Stimulated activated CD8-positive, alpha-beta memory T cell treated with anti-CD3 and anti-CD28 coated beads, Interleukin-4, amount 100 ng/mL, for 24 hours (primary cell): ENCODE measurements at places on chromosomes 6 and 20.

DNA sequence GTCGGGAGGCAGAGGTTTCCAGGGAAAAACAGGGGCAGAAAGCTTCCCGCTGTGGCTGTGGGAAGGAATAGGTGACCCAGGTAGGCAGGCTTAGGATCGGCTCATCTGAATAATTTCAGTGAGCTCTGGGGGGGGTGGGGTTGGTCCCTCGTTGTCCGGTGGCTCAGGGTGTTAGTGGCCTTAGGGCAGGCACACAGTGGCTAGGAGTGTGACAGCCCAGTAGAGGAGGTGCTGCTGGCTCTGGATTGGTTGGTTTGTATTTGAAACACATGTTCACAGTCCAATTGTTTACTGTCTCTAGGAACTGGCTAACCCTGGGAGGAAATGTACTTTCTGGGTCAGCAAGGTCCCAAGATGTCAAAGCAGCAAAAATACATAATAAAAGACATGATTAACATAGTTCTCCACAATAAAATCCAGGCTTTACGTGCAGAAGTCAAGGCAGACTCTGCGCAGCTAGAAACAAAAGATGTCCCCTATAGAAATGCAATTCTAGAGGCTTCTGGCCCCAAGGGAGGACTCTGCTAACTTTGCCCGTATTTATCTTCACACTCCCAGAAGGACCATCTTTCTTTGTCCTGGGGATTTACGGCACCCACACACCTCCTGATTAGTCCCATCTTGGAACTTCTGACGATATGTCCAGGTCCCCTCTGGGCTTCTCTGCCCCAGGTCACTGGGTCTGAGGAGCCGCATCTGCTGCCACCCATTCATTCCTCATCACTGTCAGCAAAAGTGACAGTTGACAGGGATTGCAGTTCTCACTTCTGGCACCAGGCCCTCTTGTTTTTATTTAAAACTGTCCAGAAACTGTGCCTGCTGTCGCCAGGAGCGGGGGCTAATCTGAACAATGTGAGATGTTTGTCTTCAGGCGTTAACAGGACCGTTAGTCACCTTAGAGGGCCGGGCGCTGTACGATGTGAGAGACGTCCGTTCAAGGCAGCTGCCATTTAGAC, 18.7 kb downstream of the MOCS3 start:
- no peak for DNase-seq

GRCh38 chr6:101645770-101646169, 252.3 kb downstream of the GRIK2 start:
- DNase-seq = no peak

DNA sequence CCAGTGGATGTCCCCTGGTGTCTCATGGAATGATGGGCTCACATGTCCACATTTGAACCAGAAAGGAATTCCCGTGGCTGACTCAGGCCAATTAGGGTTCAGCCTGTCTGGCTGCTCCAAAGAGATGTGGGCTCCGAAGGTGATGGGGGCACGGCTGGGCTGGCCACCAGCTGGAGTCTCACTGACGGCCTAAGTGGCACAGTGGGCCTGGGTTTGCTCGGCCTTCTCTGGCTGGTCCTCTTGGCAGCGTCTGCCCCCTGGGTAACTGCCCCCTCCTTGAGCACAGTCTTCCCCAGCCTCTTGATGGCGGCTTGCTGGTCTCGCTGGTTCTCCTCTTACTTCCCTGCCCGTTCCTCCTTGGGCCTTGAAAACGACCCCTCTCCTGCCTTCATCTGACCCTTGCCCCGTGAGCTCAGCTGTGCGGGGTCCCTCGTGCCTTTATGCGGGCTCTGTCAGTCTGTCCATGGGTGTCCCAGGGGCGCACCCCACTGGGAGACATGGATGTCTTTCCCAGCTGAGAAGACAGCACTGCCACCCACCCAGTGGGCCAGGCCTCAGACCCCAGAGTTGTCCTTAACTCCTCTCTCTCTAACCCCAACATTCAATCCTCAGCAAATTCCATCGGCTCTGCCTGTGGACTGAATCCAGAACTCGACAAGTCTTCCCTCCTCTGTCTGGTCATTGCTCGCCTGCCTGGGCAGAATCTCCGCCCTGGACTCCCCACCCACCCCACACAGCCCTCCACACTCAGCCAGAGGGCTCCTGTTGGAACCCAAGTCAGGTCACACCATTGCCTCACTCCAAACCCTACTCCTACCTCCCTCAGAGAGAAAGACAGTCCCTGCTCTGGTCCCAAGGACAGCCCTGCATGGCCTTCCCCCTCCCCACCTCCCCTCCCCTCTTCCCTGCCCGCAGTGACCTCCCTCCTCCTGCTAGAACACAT, 78.7 kb downstream of the CEBPB start:
- DNase-seq = no peak

- no peak for DNase-seq
Measured at GRCh38 chr6:156396068-156396771, 381.0 kb upstream of the ARID1B start.

- DNase-seq = no peak
Measured at GRCh38 chr6:168662301-168662936, 221.4 kb downstream of the SMOC2 start.

GRCh38 chr20:8815208-8815607, 253.7 kb upstream of the PLCB4 start:
- no peak for DNase-seq

DNA sequence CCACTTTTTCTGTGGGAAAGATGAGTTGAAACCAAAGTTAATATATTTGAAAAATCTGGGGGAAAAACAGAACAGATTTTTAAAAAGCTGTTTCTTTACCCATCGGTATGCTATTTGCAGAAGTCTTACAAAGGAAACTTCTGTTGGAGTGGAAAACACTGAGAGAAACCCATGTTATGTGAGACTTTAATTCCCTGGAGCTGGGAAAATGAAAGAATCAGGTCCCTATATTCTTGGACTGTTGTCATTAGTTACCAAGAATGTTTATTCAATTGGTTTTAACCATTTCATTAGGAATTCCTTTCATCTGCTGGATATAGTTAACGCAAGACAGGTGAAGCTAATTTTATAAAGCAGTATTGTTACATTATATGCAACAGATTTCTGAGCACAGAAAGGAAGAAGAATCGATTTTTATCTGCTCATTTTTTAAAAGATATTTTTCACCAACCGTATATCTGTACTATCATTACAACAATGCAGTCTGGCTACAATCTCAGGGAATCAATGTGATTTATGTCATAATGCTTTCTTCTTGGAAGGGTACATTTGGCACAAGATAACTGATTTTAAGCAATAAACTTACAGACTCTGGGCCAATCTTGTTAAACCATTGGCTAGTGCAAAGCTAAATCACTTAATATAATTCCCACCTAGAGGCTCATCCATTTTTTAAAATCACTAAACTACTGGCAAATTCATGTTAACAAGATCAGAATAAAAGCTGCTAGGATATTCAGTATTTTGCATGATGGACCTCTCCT, 170.0 kb downstream of the MOXD1 start:
- DNase-seq = no peak

DNA sequence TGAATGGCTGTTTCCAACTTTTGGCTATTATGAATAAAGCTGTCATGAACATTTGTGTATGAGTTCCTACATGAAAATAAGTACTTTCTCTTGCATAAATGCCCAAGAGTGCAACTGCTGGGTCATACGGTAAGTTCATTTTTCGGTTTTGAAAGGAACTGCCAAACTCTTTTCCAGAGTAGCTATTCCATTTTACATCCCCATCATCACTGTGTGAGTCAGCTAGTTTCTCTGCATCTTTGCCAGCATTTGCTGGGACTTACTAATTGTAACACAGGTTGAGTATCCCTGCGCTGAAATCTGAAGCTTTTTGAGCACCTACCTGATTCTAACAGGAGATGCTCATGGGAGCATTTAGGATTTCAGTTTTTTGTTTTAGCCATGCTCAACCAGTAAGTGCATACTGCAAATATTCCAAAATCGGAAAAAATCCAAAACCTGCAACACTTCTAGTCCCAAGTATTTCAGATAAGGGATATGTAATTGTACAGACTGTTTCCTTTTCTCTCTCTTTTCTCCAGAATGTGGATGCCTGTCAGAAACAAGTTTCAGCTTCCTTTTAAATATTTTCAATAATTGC, 118.4 kb downstream of the DTNBP1 start:
- DNase-seq = no peak

- DNase-seq = no peak
Measured at GRCh38 chr20:640674-641515, 12.1 kb downstream of the SRXN1 start.

DNA sequence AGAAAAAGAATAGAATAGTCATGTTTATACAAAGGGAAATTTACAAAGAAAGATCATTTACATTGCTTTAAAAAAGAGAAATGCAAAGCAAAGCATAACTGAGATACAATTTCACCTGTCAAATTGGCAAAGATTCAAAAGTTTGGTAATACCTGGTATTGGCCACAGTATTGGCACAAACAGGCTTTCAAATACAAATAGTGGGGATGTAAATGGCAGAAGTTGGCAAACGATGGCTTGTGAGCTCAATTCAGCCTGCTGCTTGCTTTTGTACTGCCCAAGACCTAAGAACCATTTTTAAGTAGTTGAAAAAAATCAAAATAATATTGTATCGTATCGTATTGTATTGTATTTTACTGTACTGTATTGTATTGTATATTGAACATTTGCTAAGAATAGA, 194.5 kb upstream of the JAG1 start:
- no peak for DNase-seq

- no peak for DNase-seq
Measured at GRCh38 chr20:60087563-60088105, 129.4 kb downstream of the CDH26 start.

DNA sequence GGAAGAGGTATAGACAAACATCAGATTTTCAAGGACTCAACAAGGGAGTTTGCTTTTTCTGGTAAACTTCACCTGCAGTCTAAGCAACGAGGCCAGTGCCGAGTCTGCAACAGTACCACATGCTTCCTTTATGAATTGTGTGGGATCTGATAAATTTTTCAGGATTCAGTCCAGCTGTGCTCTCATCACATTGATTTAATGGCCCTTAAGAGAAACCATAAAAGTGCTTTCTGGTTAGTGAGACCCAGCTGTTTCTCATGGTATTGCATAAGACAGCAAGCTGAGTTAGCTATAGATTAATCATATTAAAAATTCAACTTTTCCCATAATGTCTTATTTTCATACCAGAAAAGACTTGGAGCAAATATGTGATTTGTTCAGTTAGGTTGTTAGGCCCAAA, 291.4 kb downstream of the CENPW start:
- DNase-seq = no peak

GRCh38 chr6:93731306-93731705, 311.9 kb upstream of the EPHA7 start:
- DNase-seq = no peak

GRCh38 chr6:134632024-134632423, 314.1 kb upstream of the SGK1 start:
- no peak for DNase-seq

- no peak for DNase-seq
Measured at GRCh38 chr20:38573413-38573812, 7.6 kb upstream of the ADIG start.

DNA sequence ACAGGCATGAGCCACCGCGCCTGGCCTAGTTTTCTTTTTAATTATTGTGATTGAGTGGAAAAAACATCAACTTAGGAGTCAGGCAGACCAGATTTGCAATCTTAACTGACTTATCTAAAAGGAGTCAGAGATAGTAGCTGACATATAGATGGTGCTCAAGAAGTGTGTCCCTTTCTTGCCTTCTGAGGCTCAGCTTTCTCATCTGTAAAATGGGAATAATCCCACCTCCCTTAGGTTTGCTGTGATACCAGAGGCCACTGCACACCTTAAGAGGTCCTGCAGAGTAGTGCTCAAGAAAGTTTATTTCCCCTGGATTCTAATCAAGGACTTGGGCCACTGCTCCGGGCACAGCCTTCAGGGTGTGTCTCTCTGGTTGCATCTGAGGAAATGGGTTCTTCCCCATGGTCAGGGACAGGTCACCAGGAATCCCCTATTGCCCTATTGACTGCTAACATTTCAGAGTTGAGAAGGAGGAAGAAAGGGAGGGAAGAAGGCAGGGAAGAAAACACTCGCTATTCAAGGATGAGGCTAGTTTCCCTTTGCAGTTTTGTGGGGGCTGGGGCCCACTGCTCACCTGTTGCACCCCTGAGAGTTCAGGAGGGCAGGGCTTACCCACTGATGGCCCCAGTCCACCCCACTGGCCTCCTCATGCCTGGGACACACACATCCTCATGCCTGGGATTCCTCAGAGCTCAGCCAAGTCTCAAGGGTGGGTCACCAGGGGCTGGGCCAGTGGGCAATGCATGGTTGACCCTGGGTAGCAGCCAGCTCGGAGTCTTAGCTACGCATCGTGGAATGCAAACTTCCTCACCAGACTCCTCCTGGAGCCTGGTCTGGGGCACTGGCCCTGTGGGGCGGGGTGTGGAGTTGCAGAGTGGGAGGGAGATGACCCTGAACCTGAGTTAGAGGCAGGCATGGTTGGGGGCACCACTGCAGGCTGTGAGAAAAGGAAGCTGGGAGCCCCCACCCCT, 21.2 kb downstream of the C6orf132 start:
- DNase-seq = no peak

GRCh38 chr20:43515628-43516027, 8.1 kb downstream of the L3MBTL1 start:
- no peak for DNase-seq

DNA sequence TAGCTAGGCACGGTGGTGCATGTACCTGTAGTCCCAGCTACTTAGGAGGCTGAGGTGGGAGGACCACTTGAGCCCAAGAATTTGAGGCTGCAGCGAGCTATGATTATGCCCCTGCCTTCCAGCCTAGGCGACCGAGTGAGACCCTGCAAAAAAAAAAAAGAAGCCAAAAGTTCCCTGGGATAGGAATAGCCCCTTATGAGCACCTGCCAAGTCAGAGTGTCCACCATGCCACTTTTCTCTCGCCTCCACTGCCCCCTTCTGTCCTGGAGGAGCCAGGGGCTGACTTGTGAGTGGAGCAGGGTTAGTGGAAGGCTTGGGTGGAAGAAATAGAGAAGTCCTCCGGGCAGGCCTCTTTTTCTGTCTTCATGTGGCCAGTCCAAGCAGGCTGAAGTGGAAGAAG, 12.1 kb upstream of the DDX27 start:
- no peak for DNase-seq

DNA sequence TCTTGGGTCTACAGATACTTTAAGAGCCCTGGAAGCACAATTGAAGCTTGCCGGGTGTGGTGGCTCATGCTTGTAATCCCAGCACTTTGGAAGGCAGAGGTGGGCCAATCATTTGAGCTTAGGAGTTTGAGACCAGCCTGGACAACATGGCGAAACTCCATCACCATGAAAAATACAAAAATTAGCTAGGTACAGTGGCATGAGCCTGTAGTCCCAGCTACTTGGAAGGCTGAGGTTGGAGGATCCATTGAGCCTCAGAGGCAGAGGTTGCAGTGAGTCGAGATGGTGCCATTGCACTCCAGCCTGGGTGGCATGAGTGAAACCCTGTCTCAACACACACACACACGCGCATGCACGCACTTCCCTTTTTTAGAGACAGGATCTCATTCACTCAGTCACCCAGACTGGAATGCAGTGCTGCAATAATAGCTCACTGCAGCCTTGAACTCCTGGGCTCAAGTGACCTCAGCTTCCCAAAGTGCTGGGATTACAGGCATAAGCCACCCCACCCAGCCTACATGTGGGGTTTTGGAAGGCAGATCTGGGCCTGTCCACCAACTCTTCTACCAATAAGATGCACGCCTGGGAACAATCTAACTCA, 182.5 kb upstream of the JARID2 start:
- no peak for DNase-seq
